HS-27A (cell line): ENCODE measurements at places on chromosomes 12 and 14.

DNA sequence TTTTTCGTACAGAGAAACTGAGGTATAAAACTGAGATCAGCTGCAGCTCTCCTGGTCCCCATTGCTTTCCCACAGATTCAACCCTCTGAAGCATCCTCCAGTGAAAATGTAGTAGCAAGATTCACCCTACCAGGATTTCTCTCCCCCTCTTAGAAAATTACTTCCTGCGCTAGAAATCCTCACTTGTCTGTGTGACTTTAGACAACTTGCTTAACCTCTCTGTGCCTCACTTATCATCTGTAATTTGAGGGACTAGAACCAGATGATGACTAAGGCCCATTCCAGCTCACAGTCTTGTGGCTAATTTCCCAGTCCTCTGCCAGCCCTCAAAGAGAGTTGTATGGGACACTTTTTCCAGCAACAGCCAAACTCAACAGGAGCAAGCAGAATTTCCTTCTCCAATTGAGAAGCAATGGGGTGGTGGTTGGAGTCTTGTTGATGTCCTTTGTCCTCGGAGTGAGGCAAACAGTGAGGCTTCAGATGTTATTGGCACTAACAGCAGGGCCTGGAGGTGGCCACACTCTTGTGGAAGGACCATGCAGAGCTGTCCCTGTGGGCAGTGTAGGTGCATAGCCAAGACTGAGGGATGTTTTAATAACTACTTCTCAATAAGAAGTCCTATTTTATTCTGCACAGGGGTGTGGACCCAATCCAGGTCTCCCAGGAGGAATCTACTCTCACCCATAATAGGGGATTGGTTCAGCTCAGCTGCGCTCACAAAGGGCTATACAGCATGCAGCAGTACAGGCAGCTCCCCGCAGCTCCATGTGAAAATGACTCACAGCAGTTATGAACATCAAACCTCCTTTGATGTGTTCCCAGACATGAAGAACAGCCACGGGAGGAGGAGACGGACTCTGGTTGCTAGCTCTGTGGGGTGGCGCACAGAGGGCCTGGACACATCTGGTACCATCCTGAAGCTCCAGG is 200.1 kb downstream of the DAD1 start:
- no peak for DNase-seq

DNA sequence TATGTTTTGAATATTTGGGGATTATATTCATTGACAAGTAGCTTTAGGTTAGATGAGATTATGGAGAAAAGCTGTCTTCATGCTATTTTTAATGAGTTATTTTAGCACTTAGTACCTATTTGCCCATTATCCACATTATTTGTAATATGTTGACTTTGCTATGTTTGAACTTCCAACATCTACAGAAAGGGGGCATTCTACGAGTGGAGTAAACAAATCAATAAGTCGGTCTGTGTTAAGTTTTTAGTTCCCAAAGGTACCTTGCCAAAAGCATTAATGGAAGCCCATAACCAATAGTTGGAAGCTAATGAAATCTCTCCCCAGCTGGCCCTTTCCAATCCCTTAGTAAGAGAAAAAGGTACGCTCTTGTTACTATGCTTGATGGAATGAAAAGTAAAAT is 250.0 kb upstream of the E2F7 start:
- DNase-seq, result no peak

DNA sequence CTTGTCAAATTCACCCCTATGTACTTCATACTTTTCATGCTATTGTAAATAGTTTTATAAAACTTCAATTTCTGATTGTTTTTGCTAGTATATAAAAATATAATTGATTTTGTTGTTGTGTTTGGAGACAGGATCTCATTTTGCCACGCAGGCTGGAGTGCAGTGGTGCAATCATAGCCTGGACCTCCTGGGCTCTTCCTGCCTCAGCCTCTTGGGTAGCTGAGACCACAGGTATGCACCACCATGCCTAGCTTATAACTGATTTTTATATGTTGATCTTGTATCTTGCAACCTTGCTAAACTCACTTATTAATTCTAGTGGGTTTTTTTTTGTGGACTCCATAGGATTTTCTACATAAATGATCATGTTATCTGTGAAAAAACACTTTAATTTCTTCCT is 23.5 kb downstream of the ATP5MC2 start:
- DNase-seq, result no peak

GRCh38 chr14:82192387-82192786 is 658.7 kb upstream of the SEL1L start:
- no peak for DNase-seq

DNA sequence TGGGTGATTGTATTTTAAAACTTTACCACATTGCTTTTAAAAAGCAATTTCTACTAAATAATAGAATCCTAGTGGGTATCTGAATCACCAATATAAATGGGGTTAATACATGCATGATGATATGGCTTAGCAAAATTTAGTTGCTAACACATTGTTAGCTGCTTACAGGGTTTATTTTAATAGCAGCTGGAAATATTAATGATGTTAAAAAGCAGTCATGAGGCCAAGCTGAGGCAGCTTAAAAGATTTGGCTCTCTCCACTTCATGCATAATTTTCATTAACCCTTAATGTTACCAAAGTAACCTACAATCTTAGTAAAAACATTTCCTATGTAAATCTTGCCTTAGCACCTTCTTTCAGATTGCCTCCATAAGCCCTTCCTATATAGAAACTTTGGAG is 49.2 kb upstream of the CNOT2 start:
- no peak for DNase-seq

DNA sequence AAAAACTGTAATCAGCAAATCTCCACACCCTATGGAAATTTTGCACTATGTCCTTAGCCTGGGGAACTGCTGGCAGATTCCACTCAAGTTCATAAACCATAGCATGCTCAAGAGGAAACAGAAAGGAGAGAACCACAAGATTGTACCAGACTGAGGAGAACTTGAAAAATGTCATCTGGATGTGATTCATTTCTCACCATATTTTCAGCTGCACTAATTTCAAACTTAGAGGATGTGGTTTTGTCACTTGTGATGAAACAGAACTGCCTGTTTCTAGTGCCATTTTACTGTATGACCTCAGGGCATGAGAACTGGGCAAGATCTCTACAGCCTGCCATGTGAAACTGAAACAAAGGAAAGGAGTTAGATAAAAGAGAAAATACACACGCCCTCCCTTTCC is 1493.1 kb upstream of the FLRT2 start:
- peak; percentile 17 for DNase-seq

DNA sequence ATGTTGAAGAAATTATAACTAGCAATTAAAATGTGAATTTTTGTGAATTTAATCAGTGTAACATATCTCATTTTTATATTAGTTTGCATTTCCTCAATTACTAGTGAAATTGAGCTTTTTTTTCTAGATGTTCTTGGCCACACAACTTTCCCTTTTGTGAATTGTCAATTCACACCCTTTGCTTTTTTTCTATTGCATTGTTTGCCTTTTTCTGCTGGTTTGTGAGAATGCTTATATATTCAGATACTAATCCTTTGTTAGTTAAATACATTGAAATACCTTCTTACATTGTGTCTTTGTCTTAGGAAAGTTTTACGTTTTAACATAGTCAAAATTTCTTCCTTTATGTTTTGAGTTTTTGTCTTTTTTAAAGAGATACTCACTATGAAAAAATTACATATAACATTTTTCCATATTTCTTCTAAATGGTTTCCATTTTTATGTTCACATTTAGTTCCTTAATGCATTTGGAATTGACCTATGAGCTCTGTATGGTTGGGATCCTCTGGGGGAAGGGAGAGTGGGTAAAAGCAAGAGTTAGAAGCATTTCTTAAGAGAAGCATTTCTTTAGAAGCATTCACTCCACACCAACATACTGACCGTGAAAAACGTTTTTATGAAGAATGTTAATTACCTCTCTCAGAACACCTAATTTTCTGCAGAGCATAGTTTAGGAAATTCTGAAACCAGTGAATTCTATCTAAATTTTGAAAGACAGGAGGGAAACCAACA is 126.0 kb downstream of the CAPZA3 start:
- DNase-seq, result no peak

DNA sequence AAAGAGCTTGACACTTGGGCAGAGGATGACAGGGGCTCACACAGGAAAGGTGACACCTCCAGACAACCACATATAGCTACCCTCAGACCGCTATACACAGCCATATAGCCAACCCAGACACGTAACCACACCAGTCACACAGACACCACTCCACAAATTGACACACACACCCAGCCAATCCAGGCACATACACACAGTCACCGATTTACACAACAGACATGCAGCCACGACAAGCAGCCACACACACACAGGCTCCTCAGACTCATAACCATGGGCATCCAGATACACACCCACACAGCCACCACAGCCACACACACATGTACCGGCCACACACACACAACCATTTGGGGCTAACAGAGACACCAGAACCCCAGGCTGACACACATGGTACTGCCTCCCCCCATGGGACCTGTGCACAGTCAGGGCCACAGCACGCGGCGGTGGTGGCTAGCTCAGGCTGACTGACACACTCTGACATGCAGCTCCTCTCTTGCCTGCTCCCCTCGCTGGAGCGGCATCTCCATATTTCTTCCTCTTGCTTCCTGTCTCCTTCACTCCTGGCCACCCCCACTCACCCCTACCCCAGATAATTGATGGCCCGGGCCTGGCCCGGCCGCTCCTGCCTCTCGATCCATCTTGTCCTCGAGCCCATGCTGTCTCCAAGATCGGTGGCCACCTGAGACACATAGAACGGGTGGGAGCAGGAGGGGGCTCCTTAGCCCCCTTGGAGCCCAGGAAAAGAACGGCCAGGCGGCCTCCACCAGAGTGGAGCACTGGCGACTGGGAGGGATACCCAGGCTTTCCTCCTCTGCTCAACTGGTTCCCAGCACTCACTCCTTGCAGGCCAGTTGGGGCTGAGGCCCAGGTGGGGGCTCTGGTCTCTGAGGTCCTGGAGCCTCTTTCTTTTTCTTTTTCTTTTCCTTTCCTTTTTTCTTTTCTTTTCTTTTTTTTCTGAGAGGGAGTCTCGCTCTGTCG is 6.0 kb upstream of the SHMT2 start:
- no peak for DNase-seq
